ENCODE measurements at places on chromosomes 4 and X.
A peak's percentile ranks its signal among the peaks of the same experiment; 100 is the strongest.

DNA sequence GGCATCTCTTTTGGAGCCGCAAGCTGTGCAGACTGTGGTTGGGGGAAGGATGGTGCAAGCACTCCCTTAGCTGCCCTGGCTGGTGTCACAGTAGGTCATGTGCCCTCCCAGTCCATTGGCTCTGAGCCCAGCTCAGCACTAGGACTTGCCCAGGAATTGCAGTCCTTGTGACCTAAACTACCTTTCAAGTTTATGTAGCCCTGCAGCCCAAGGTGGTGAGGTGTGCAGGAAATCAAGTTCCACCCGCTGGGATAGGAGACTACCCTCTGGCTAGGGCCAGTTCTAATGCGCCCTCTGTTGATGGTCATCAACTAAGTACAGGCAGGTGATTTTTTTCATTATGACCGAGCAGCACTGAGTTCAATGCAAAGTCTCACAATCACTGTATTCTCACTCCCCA, 335.2 kb downstream of the UBE2NL start:
- DNase-seq = no peak

- DNase-seq = no peak
Measured at GRCh38 chr4:28832444-28832843, 1887.7 kb upstream of the PCDH7 start.

- no peak for DNase-seq
Measured at GRCh38 chr4:64271601-64272081, 137.6 kb downstream of the TECRL start.

- no peak for DNase-seq
Measured at GRCh38 chrX:22060415-22061280, 28.5 kb downstream of the PHEX start.

DNA sequence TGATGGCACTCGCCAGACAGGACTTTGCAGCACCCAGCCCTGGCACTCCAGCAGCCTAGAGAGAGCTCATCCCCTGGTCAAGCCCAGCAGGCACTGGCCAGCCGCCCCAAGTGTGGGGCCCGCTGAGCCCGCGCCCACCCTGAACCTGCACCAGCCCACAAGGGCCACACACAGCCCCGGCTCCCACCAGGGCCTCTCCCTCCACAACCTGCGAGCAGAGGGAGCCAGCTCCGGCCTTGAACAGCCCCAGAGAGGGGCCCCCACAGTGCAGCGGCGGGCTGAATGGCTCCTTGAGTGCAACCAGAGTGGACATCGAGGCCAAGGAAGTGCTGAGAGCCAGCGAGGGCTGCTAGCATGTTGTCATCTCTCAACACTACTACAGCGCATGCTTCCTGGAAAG, 34.4 kb upstream of the DEFB131A start:
- DNase-seq = no peak

- no peak for DNase-seq
Measured at GRCh38 chr4:2977211-2978088, 14.1 kb downstream of the GRK4 start.

DNA sequence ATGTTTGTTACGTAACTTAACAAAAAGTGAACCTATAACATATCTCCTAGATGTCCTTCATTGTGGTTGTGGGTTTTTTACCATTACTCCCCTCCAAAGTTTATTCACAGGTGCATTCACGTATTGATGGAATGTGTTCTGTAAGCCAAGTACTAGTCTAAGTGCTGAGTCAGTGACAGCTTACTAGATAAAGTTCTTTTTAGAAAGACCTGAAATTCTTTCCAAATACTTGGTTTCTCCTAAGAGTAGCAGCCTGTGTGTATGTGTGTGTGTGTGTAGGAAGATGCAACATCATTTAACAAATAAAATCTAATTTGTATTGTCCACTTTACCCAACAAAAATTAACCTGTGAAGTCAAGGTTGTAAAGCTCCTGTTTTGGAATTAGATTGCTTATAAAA, 22.1 kb downstream of the NAP1L5 start:
- no peak for DNase-seq

GRCh38 chr4:110636680-110637407, 14.0 kb upstream of the PITX2 start:
- no peak for DNase-seq

DNA sequence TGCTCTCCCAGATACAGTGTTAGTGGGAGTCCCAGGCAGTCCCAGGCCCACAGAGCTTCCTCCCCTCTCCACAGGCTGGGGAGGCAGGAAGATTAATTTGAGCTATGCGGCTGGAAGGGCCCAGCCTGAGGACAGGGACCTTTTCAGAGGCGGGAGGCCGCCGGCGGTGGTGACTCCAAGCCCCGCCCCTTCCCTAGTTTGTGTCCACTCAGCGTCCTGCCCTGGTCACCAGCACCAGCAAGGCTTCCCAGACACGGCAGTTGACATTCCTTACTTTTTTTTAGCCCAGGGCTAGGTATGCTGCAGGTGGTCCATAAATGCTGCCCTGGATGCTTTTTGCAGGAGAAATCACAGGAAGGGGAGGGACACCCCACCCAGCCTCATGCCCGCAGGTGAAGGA, 67.7 kb upstream of the LRPAP1 start:
- DNase-seq = no peak

- DNase-seq = peak; percentile 10
Measured at GRCh38 chrX:118847676-118848075, 24.1 kb downstream of the ZCCHC12 start.

GRCh38 chr4:7132730-7133582, 59.4 kb upstream of the SORCS2 start:
- no peak for DNase-seq
